Large intestine (tissue), 12 donors: ENCODE measurements at places on chromosomes 16 and 17. TPM values are rescaled to one million over a fixed set of nuclear protein-coding genes. Genes with fewer than 3 reads are reported as not detected.

DNA sequence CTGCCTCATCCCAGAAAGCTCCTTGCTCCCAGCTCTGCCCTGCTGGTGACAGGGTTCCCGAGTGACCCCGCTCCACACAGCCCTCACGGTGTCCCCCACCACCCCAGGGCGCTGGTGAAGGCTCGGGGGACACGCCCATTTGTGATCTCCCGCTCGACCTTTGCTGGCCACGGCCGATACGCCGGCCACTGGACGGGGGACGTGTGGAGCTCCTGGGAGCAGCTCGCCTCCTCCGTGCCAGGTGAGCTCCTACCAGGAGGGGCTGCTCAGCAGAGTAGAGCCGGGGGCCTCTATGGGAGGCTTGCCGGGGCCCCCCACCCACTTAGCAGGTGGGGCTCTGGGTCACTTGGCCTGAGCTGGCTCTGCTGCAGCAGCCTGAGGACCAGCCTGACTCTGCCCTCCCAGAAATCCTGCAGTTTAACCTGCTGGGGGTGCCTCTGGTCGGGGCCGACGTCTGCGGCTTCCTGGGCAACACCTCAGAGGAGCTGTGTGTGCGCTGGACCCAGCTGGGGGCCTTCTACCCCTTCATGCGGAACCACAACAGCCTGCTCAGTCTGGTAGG lies 11.2 kb downstream of the GAA start:
- no peak overlapping the region for H3K27ac ChIP-seq
- DNase-seq = no peak
- no peak overlapping the region for H3K4me3 ChIP-seq
- no peaks in the 10 kb centered on the region for H3K27me3 ChIP-seq
- no peaks in the 10 kb centered on the region for H3K36me3 ChIP-seq

Gene ABCA8
- 16.8 TPM for polyA plus RNA-seq

DNA sequence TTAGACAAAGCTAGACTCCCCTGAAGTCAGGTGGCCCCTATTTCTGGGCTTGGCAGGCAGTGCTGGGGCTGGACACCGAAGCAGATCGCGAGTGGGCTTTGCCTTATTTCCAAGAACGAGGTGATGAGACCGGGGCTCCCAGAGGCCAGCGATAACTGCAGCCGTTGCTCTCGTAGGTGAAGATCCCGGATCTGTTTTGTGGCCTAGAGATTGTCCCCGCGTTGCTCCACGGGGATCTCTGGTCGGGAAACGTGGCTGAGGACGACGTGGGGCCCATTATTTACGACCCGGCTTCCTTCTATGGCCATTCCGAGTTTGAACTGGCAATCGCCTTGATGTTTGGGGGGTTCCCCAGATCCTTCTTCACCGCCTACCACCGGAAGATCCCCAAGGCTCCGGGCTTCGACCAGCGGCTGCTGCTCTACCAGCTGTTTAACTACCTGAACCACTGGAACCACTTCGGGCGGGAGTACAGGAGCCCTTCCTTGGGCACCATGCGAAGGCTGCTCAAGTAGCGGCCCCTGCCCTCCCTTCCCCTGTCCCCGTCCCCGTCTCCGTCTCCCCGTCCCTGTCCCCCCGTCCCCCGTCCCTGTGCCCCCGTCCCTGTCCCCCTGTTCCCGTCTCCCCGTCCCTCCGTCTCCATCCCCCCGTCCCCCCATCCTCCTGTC lies 1.5 kb upstream of the TBCD start:
- DNase-seq = peak; percentile 47
- no peaks in the 10 kb centered on the region for H3K27me3 ChIP-seq
- H3K27ac ChIP-seq = peak overlapping the region; percentile 35
- H3K4me1 ChIP-seq = peaks cover 11% of the 10 kb centered on the region

DNA sequence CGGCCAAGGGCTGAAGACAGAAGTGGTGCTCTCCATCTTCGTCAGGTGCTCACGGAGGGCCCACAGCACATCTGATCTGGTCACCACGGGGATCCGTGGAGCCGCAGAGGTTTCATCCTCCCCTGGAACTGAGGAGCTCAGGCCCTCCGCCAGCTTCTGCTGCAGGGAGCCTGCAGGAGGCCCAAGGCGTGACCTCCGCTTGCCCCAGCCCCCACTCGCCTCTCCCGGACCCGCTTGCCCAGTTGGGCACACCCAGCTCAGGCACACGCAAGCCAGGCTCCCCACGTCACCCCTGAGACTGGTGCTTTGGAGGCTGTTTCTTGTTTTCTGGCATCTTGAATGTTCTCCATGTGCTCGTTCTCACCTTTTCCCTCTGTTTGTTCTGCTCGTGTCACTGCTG lies 39.4 kb upstream of the CHMP6 start:
- no peak overlapping the region for H3K4me3 ChIP-seq
- no peaks in the 10 kb centered on the region for H3K27me3 ChIP-seq
- H3K36me3 ChIP-seq = peaks cover 39% of the 10 kb centered on the region
- no peak overlapping the region for H3K27ac ChIP-seq
- H3K4me1 ChIP-seq = no peaks in the 10 kb centered on the region

- no peaks in the 10 kb centered on the region for H3K36me3 ChIP-seq
Measured at GRCh38 chr17:33940769-33941370, 314.2 kb upstream of the CCL2 start.

GRCh38 chr17:20262226-20263114 lies 204.9 kb downstream of the LGALS9B start:
- H3K27me3 ChIP-seq = no peaks in the 10 kb centered on the region
- peaks cover 16% of the 10 kb centered on the region for H3K36me3 ChIP-seq
- no peak overlapping the region for H3K4me3 ChIP-seq
- H3K4me1 ChIP-seq = no peaks in the 10 kb centered on the region
